Activated T-helper 1 cell treated with anti-CD3 and anti-CD28 coated beads, Interleukin-2, amount 50 U/mL, for 16 hours (primary cell): ENCODE measurements at places on chromosomes 4 and X.

GRCh38 chrX:20374900-20375438 is 108.3 kb upstream of the RPS6KA3 start:
- no peak for DNase-seq

DNA sequence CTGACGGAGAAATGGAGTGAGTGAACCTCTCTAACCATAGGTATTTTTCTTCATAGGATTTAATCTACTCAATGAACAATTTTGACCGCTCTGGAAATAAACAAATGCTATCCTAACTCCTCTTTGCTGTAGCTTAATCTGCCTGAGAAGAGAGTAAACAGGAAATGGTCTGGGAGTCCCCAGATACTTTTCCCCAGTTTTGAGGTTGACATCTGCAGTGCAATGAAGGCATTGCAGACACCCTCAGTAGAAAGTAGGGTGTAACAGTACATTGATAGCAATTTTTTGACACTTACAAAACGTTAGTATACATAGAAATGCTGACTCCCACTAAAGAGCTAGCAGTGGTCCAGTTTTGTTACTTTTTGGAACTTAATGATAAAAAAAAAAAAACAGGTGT is 495.9 kb upstream of the FAM241A start:
- DNase-seq: no peak

GRCh38 chr4:177374966-177375365 is 65.3 kb downstream of the NEIL3 start:
- no peak for DNase-seq

GRCh38 chr4:151206241-151207005 is 70.5 kb upstream of the PRSS48 start:
- no peak for DNase-seq

GRCh38 chr4:81468678-81469077 is 3.0 kb downstream of the RASGEF1B start:
- DNase-seq: no peak

- DNase-seq: no peak
Observed at GRCh38 chr4:101678180-101678579, 112.3 kb upstream of the BANK1 start.

DNA sequence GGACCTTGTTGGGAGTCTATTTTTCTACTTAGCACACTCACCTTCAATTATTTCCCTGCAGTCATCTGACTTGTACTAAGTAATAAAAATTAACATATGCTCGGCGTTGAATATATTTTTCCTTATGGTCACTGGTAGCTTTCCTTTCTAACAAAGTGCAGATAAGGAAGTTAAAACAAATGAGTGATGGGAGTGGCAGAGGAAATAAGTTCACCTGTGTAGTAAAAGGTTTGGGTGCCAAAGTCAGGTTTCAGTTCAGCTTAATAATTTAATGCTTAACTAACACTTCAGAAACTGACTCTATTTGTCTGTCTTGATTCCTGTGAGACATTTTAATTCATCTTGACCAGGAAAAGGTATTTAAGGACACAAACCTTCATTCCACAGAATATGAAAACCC is 184.4 kb downstream of the PCDH7 start:
- DNase-seq: no peak

- DNase-seq: no peak
Observed at GRCh38 chr4:57125996-57126395, 15.8 kb upstream of the IGFBP7 start.

DNA sequence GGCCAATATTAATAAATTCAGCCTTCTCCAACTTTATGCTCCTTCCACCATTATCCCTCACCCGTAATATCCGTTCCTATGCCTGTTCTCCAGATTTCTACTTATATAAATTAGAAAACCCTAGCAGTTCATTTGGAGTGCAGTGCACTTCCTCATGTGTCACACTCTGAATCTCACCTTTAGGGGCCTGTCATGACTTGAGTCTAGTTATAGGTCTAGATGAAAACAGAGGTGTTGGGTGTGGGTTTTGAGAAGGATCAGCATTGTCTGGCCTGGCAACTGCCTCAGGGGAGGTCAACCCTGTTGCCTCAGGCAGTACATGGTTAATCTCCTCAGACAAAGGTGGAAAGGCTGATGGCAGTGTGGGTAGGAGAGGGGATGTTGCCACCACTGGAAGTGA is 876.8 kb downstream of the FAT4 start:
- DNase-seq: no peak
